ENCODE measurements at places on chromosomes 12 and 14. TPM values are rescaled to one million over a fixed set of nuclear protein-coding genes. Genes with fewer than 3 reads are reported as not detected.

- no peak for DNase-seq
Observed at GRCh38 chr12:49121047-49121696, 10.0 kb downstream of the TUBA1B start.

- DNase-seq: no peak
Observed at GRCh38 chr12:116719731-116720528, 17.9 kb downstream of the SPRING1 start.

GRCh38 chr14:38089123-38089522 is 118.6 kb upstream of the SSTR1 start:
- no peak for DNase-seq

- DNase-seq: peak; percentile 6
Observed at GRCh38 chr14:72880164-72880563, 13.7 kb downstream of the DPF3 start.

The SLC39A2 gene
- total RNA-seq: not detected

- DNase-seq: no peak
Observed at GRCh38 chr12:65960820-65961189, 136.5 kb downstream of the HMGA2 start.

- DNase-seq: no peak
Observed at GRCh38 chr12:79141776-79142175, 277.2 kb downstream of the SYT1 start.

The LHX5 gene
- not detected for total RNA-seq

The HOTAIR gene
- not detected for total RNA-seq

- no peak for DNase-seq
Observed at GRCh38 chr14:92711976-92712653, 36.3 kb downstream of the LGMN start.

The LRTM2 gene
- total RNA-seq: not detected

DNA sequence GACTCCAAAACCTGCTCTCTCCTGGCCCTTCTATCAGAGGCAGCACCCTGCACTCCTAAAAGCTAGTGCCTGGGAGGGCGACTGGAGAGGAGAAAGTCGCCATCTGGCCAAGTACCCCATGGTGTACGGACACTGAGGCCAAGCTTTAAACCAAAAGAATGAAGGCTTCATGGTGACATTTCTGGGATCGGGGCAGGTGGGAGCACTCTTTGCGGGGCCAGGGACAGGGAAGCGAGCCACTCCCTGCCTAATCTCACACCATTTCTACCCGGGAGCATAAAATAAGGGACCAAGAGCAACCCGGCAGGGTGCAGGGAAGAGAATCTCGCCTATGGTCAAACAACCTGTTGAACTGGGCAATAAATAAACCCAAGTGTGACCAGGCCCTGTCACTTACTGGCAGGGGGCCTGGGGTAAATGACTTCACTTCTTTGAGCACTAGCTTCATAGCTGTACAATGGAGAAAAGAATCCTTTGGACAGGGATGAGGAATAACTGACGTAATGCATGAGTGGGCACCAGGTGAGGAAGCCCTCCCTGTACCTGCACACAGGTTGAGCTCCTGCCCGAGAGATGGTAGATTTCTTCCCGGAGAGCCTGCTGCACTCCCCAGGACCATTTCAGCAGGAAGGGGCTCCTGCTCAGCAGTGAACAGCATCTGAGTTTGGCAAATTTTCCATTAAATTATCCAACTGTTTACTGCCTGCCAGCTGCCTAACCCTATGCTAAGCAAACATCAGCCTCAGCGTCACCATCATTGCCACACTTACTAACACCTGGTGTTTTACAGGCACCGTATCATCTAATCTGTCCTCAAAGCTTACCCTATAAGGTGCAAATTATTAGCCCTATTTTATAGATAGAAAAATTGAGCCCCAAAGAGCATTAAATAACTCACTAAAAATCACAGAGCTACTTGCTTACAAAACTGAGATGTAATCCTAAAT is 2.0 kb downstream of the SERPINA1 start:
- DNase-seq: no peak

DNA sequence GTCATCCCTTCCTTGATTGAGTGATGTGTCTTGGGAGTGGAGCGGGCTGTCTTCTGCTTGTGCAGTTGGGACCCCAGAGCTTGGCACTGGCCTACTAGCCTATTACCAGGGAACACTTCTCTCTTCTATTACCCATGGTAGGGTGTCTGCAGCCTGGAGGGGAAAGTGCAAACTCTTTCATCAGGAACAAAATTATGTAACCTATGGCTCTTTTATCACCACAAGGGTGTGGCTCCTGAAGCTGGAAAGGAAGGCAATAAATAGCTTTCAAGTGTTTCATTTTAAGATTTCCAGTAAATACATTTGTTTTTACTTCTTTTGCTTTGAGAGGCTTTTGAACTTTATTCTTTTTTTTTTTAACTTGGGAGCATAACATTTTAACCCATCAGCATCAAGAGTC is 349.7 kb upstream of the FAR2 start:
- no peak for DNase-seq

- DNase-seq: no peak
Observed at GRCh38 chr14:71508901-71509300, 423.3 kb upstream of the RGS6 start.

The TMEM30B gene
- total RNA-seq: 1.2 TPM

The TMTC3 gene
- 7.9 TPM for total RNA-seq

GRCh38 chr12:124823272-124823970 is 40.2 kb downstream of the SCARB1 start:
- DNase-seq: no peak

The C1QL4 gene
- not detected for total RNA-seq

- DNase-seq: no peak
Observed at GRCh38 chr14:50383618-50384225, 13.0 kb downstream of the CDKL1 start.

The PLD4 gene
- not detected for total RNA-seq

DNA sequence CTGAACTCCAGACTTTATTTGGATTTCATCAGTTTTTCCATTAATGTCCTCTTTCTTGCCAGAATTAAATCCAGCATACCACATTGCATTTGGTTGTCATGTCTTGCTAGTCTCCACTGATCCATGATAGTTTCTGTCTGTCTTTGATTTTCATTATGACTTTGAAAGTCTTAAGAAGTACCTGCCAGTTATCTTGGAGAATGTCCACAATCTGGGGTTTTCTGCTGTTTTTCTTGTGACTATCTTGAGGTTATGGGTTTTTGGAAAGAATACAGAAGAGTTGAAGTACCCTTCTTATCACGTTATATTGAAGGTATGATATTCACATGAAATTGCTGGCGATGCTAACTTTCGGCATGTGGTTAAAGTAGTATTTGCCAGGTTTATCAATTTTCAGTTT is 282.3 kb upstream of the PRICKLE1 start:
- DNase-seq: no peak

DNA sequence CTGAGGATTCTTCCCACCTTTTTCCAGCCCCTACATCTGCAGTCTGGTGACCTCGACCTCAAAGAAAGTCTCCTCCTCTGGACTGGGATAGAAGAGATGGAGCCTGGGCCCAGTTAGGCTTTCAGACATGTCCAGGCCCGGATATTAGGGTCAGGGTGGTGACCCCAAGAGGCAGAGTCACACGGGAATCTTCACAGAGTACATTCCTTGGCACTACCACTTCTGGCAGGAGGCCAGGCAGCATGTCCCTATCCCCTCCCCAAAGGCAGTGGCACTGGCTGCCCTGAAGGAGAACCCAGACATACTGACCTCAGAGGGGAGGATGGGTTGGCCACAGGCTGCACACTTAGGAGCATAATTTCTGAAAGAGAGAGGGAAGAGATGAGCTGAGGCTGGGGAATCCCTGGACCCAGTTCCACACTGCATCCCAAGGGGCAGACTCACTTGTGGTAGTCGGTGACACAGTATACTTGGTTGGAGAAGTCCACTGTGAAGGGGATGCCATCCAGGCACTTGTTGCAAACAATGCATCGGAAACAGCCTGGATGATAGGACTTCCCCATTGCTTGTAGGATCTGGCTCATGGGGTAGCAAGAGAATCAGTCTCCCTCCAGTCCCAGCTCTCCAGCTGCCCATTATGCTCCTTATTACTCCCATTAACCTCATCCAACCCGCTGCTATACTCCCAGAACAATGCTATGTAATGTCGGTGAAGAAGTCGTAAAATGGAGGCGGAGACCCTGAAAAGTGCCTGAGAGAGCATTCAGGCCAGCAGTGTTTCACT is 7.6 kb downstream of the AJUBA start:
- DNase-seq: no peak

GRCh38 chr12:77590306-77590705 is 240.4 kb upstream of the NAV3 start:
- no peak for DNase-seq

DNA sequence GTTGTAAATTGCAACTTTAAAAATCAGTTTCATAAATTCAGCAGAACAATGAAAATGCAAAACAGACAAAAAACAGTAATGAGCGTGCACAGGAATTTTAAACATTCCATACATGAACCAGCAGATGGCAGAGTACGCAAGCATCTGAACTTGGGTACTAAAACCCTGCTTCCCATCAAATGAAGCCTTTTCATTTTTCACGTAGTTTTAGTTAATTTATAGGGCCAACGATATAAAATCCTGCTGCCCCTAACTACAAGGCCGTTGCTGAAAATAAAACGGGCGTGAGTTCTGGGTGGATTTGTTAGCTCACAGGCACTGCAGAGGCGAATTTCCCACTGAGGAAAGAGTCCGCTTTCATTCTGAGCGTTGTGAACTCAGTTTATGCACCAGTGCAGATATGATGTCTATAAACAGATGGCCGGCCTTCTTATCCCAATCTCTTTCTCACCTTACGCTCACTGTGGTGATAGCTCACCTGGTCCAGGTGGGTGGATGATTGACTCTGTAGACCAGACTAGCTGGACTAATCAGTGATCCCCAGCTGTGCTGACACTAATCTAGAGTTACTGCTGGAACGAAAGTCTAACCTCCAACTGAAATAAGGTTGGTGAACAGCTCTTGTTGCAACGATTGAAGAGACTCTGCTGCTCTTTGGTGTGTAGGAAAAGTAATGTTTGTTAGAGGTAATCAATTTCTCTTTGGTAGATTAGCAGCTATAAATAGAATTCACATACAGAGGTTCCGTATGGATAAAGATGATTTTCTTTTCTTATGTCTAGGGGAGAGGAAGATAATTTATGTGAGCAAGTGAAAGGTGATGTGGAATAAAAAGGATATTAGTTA is 89.2 kb downstream of the PDZRN4 start:
- DNase-seq: no peak

DNA sequence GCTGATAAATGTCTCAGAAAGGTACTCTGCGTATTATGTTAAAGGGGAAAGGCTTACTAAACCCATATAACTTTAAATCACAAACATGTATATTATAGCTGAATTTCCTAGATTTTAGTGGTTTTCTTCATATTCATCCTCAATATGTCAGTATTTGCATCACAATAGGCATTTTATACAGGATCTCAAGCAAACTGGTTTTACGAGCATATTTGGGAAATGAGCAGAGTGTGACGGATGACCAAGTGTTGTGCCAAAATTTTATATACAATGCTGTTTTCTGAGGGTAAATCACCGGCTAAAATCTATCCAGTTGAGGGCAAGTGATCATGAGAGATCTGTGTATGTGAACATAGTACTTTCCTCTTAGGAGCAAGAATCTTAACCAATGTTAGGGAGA is 8.4 kb downstream of the CPM start:
- no peak for DNase-seq

The GPRC5D gene
- total RNA-seq: not detected

GRCh38 chr14:54330876-54331275 is 65.9 kb upstream of the CDKN3 start:
- no peak for DNase-seq

The NELL2 gene
- 2.6 TPM for total RNA-seq

The IL23A gene
- 1.3 TPM for total RNA-seq

GRCh38 chr12:65858831-65859230 is 34.5 kb downstream of the HMGA2 start:
- no peak for DNase-seq

- no peak for DNase-seq
Observed at GRCh38 chr14:37278636-37279538, 81.2 kb downstream of the MIPOL1 start.

The CFAP251 gene
- 2.0 TPM for total RNA-seq
